GM23248 (cell line): ENCODE measurements at places on chromosomes 12 and 14. TPM values are rescaled to one million over a fixed set of nuclear protein-coding genes. Genes with fewer than 3 reads are reported as not detected.
A peak's percentile ranks its signal among the peaks of the same experiment; 100 is the strongest.

- DNase-seq: peak; percentile 86
These were observed 44.8 kb downstream of the CPSF6 start for GRCh38 chr12:69284131-69284530.

DNA sequence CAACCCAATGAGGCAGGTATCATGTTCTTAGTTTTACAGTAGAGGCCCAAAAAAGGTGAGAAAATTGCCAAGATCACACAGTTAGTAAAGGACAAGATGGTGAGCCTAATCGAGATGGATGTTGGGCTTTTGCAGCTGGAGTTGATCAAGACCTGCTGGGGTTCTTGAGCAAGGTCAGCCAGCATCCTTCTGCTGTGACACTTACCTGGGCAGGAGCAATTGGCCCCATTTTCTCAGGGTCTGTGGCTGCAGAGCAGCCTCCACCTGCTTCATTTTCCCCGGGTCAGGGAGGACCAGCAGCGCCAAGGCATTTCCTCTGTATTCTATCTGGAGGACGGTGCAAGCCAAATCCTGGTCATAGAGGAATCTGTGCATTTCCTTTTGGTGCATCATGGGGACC, 6.5 kb downstream of the SERPINA11 start:
- no peak for DNase-seq

DNA sequence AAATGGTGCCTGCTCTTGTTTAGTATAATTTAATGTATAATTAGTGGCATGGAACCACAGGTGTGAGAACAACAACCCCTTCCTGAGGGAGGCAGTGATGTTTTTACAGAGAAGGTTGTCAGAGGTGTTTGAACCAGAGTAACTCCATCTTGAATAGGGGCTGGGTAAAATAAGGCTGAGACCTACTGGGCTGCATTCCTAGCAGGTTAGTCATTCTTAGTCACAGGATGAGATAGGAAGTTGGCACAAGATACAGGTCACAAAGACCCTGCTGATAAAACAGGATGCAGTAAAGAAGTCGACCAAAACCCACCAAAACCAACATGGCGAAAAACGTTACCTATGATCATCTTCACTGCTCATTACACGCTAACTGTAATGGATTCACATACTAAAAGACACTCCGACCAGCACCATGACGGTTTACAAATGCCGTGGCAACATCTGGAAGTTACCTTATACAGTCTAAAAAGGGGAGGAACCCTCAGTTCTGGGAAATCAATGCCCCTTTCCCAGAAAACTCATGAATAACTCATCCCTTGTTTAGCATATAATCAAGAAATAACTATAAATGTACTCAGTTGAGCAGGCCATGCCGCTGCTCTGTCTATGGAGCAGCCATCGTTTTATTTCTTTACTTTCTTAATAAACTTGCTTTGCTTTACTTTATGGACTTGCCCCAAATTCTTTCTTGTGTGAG, 47.8 kb upstream of the LTA4H start:
- no peak for DNase-seq

DNA sequence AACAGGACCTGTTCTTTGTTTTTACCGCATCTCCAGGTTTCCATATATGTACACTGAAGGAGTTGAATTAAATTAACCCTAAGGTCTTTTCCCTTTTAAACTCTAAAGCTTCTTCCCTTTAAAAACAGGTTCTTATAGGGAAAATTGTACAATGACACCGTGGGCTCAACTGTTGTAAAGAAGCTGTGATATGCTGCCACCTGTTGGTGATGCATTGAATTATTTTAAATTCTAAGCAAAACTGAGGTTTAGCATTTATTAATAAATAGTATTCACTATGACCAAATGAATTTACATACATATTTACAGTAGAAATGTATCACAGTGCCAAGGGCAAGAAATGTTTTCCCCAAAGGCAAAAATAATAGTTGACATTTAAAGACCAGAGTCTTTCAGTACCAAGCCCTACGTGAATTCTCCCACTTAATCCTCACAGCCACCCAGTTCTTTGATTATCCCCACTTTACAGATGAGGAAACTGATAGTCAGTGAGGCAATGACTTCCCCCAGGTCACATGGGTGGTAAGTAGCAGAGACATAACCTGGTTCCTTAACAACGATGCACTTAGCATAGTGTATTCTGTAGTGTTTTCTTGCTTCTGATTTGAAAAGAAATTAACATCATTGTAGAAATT, 35.7 kb upstream of the TMEM263 start:
- peak; percentile 69 for DNase-seq

The RPS6KA5 gene
- total RNA-seq: under 0.01 and 1.2 TPM in 2 replicates
